ENCODE measurements at places on chromosomes 7 and 10.
A peak's percentile ranks its signal among the peaks of the same experiment; 100 is the strongest.

DNA sequence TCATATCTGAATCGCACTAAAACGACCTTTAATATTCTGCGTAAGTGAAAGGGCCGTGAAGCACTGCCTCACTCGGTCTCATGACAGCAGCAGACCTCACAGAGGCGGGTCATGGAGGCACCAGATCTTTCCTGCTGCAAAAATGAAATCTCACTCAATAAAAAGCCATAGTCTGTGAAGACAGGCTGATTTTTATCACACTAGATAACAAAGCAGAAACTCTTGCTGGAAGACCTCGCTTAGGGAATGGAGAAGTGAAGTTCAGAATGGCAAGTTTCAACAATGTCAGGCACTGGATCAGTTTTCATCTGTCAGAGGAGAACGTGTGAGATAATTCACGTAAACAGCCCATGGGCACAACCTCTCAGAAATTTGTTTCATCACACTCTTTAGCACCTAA lies 8.0 kb downstream of the SEPHS1 start:
- no peak for DNase-seq

- DNase-seq = peak; percentile 58
These were observed 45.7 kb upstream of the HSPA12A start for GRCh38 chr10:116787893-116788665.

GRCh38 chr10:30903397-30904138 lies 128.1 kb downstream of the ZNF438 start:
- DNase-seq = no peak

DNA sequence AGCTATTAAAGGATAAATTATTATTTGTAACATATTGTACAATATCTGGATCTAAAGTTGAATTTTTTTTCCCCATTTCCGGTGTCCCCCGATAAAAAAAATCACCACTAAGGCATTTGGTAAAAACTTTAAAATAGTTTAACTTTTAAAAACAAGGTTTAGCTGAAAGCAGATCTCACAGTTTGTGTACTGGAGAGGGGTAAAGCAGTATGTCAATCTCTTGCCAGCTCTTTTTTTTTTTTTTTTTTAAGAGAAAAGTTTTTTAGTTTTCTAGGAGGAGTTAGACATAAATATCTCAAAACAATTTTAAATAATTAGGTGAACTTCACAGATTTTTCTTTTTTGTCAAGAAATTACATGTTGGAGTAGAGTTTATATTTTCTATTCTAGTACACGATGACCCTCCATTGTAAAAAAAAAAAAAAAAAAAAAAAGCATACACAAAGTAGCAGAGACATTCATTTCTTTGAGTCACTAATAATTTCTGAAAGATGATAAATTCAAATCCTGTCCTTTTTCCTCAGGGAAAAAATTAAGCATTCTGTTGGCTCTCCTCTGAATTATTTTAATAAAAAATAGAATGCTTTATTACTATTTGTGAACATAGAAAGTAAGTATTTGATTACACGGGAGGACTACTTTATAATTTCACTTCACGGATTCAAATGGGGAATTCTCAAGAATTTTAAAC lies 1.9 kb upstream of the HBP1 start:
- no peak for DNase-seq

DNA sequence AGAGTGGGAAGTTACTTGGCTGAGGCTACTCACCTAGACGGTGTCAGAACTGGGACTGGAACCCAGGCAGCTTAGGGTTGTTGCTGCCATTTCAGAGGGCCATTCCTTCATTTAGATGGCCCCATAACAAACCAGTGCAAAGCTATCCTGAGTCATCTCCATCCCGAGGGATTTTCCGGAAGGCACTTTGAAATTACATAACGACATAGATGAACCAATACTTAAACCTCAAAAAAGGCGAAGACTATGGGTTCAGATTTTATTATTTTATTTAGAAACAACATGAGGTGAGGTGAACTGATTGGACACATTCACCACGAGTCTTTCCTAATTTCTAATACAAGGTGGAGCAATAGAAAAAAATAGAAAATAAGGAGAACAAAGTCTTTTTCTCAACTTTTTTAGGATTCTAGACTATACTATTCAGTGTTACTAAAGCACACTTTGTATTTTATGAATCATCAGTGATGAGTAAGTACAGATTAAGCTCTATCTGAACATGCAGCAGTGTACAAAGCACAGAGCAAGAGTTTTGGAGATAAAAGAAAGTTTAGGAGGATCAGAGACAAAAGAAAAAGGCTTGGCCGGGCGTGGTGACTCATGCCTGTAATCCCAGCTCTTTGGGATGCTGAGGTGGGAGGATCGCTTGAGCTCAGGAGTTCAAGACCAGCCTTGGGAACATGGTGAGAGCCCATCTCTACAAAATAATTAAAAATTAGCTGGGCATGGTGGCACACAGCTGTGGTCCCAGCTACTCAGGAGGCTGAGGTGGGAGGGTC lies 79.5 kb upstream of the SVIL start:
- no peak for DNase-seq

- no peak for DNase-seq
These were observed 92.1 kb downstream of the BTRC start for GRCh38 chr10:101446071-101446470.

- no peak for DNase-seq
These were observed 82.2 kb downstream of the EPDR1 start for GRCh38 chr7:38002689-38003088.

DNA sequence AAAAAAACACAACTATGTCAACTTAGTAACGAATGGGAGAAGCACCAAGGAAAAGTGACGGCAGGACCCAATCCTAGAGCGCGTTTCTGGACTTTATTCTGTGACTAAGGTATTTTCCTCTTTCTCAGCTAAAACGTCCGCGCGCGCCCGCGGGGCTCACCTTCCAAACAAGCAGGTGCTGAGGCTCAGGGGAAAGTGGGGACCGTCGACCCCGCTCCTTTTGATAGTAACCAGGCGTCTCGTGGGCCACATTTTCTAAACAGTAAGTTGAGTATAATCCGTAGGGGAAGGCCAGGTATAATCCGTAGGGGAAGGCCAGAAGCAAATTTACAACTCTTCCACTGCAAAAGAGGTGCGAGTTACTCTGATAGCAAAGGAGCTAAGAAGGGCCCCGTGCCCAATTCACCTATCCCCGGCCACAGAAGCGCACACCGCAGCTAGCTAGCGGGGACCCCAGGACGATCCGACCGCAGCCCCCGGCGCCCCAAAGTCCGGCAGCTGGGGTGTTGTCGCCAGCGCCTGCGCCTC lies 743 bp downstream of the MKI67 start:
- no peak for DNase-seq

DNA sequence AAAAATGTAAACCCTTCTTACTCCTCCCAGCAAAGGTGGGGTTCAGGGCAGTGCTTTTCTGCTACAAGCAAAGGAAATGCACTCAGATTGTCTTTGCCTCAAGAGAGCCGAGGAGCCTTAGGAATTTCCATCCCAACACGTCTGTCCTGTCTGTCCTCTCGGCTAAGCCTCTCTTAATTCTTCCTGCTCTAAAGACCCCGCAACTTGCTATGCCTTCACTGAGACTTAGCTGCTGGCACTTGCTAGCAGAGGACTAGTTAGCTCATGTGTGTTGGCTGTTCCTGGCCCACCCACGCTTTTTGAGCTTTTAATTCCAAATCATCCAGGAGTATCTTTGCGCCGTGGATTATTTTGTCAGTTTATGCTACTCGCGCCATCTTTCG lies 481 bp upstream of the NPM3 start:
- DNase-seq = no peak

DNA sequence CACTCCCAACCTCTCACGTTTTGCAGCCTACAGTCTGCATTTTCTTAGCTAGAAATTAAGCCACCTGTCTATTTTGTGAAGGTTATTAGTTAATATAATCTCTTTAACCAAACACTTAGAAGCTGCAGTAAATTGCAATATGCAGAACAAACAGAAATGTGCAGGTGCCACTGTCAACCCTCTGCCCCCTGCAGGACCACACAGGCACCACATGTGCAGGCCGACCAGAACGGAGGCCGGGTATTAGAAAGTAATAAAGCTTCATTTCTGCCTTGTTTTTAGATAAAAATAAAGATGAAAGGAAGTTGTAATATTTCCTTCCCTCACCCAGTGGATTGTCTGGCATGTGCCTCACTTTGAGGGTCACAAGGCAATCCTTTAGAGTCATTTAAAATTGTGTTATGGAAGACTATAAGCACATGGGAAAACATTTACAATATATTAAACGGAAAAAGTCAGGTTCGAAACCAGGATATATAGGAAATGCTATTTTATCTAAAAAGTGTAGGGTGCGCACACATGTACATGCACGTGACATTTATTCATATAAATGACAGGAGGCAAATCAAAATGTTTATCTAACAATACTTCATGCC lies 158.2 kb downstream of the ARHGAP12 start:
- peak; percentile 24 for DNase-seq

DNA sequence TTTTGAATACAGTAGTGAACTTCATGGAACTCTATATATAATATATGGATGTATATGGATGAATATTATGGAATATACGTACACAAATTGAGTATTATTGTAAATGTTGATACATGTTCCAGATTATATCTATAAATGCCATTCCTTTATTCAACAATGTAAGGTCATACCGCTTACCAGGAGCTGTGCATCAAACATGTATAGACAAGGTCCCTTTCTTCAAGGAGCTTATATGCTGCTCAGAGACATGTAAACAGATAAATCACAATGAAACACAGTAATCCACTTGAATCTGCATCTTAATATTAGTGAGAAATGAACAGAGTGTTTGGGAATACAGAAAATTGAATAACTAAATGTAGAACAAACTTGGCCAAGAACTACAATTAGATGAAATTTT lies 898 bp upstream of the SEM1 start:
- DNase-seq = no peak

DNA sequence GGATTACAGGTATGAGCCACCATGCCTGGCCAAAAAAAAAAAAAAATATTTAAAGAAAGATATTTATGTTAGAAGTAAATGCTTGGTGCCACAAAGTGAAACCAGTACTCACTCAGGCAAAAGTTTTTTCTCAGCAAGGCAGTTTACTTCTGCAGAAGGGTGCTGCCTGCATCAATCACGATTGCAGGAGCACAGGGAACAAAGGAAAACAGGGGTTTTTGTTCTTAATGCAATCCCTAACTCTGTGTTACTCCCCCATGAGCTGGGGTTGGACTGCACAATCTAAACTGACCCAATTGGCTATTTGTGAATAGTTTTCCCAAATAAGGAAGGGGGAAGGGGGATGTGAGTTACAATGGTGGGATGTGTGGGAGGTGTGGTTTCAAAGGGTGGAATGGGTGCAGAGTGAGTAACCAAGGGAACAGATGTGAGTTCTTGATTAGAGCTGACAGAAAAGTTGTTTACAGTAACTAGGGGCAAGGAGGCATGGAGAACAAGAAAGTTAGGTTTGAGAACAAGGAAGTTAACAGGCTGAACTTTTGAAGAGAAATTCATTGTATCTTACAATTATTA lies 255.4 kb downstream of the TYW1 start:
- DNase-seq = no peak

GRCh38 chr7:45367026-45367425 lies 207.1 kb upstream of the ADCY1 start:
- DNase-seq = no peak

DNA sequence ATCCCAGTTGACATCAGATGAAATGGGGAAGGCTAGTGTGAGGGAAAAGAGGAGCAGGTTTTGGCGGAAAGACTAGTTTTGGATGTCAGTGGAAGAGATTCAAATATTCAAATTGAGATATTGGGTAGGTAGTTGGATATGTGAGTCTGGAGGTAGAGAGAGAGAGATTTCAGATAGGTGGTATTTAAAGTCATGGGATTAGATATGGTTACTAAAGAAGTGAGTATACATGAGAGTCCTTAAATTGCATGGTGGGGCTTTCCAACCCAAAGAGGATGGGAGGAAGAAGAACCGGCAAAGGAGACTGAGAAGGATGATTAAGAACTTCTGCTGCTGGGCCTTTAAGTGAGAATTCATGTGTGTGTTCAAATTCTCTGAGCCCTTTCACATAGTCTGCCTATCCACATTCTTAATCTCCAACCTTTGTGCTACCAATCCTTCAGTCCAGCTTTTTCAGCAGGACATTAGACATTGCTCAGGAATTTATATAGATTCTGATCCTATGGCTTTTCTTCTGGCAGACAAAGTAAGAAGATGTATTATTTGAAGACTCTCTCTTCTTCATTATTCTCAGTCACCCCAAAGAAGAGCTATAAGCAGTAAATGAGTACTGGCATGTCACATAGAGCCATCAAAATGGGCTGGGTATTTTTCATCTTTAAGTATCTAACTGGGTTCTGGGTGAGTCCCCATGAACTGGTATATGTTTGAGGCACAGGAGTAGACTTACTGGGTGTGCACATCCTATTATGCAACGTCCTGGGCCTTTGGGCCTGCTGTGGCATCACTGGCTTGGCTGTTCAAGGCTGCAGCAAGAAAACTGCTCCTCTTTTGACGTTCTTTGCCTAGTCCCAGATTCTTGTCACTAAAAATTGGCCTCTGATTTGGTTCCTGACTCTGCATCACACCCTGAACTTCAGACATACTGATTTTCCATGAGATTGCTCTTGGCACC lies 33.6 kb downstream of the ST7 start:
- DNase-seq = no peak

- no peak for DNase-seq
These were observed 48.9 kb downstream of the IRF5 start for GRCh38 chr7:128986609-128987008.

DNA sequence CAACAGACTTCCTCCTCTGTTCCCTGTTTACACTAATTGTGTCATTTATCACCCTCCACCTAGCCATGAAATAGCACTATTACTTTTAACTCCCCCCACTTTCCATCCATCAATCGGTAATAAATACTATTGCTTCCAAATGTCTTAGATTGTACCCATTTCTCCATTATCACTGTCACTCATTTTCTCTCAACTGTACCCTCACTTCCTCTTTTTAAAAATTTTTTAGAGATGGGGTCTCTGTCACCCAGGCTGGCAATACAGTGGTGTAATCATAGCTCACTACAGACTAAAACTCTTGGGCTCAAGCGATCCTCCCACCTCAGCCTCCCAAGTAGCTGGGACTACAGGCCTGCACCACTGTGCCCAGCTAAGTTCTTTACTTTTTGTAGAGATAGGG lies 123.5 kb upstream of the EGR2 start:
- DNase-seq = no peak

GRCh38 chr10:30637881-30638467 lies 8.4 kb upstream of the LYZL2 start:
- no peak for DNase-seq

- DNase-seq = no peak
These were observed 29.4 kb upstream of the UCMA start for GRCh38 chr10:13263591-13263990.
